ENCODE measurements at places on chromosomes 7 and 10. TPM values are rescaled to one million over a fixed set of nuclear protein-coding genes. Genes with fewer than 3 reads are reported as not detected.

TMEM140 gene
- polyA plus RNA-seq = 13.7 TPM

HYAL4 gene
- not detected for polyA plus RNA-seq

EEPD1 gene
- polyA plus RNA-seq = 11.8 TPM

TDRD1 gene
- 0.11 TPM for polyA plus RNA-seq

SCIN gene
- polyA plus RNA-seq = 0.73 TPM

EGFR gene
- polyA plus RNA-seq = 26.2 TPM

SLC13A1 gene
- not detected for polyA plus RNA-seq

CFAP58 gene
- polyA plus RNA-seq = not detected

APBB1IP gene
- 9.5 TPM for polyA plus RNA-seq

- DNase-seq = no peak
Observed at GRCh38 chr10:43960135-43960415, 311.4 kb upstream of the ZNF32 start.

GRCh38 chr7:125406111-125406510, 476.5 kb upstream of the POT1 start:
- no peak for DNase-seq

- no peak for DNase-seq
Observed at GRCh38 chr10:86204421-86205305, 161.9 kb downstream of the GRID1 start.

DNA sequence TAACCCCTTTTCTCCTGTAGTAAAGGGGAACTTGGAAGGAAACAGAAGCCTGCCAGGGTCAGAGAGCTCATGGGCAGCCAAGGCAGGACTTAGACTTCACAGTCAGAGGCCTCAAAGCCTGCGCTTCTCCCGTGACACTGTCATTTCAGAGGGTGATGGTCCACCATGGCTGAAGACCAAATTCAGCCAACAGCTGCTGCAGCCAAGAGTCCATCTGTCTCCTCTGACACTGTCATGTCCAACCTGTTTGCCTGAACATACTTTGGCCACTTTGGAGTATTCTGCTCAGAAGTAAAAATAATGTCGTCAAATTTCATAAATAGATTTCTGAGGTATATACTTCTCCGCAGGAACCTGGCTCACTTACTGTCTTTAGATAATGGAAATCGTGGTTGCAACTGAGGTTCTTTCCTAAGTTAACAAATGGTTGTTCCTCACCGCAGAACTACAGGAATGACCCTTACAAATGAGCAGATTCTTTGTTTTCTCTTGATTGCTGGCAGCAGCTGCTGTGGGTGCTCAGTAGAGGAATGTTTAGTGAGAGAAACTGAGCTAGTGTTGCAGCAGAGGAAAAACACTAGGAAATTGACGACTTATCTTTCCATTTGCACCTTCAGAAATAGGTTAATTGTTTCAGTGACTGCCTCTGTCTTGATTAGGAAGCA, 626.5 kb downstream of the SDK1 start:
- DNase-seq = peak; percentile 31

DNA sequence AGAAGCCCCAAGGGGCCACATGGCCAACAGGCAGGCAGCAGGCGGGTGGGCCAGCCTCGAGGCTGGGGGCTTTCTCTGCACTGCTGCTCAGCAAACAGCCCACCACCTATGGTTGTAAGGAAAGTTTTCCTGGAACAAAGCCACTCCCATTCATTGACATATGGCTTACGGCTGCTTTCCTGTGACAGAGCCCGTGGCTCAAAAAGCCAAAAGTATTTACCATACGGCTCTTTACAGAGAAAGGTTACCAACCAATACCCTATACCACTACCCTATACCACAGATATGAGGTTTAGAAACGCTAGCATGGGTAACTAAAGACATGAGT, 152.7 kb downstream of the MAD1L1 start:
- no peak for DNase-seq

DNA sequence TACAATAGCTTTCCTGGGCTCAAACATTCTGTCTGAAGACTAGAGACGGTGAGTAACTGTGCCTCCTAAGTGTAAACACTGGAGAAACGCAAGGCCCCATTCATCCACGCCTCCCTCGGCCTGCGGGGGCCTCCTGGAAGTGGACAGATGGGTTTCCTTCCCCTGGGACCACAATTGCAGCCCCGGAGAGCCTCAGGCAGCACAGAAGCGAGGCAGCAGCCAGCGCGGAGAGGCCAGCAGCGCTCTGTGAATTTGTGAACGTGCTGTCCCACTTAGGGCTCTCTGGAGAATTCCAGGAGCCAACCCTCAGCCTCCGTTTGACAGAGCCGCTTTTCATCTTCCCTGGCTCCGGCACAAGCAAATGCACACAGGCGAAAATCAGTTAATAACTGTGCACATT, 23.2 kb upstream of the CALN1 start:
- no peak for DNase-seq

GRCh38 chr10:128934492-128934891, 532.5 kb upstream of the MGMT start:
- no peak for DNase-seq

GRCh38 chr7:80107278-80107677, 27.4 kb upstream of the GNAI1 start:
- DNase-seq = no peak

DNA sequence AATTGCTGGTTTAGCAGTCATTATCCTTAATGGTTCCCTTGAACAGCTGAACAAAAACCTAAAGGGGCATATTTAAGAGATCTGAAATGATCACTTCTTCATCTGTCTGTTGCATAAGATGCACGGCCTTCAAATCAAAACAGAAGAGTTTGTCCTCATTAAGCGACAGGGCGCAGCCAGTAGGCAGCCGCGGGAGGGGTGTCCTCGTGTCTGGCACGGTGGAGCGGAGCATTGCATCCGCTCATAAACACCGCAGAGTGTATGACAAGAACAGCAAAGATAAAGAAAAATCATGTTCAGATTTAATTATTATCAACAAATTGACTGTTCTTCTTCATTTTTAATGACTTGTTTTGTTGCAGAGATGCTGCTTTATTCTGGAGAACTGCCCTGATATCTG, 255.6 kb upstream of the ADARB2 start:
- DNase-seq = no peak

DNA sequence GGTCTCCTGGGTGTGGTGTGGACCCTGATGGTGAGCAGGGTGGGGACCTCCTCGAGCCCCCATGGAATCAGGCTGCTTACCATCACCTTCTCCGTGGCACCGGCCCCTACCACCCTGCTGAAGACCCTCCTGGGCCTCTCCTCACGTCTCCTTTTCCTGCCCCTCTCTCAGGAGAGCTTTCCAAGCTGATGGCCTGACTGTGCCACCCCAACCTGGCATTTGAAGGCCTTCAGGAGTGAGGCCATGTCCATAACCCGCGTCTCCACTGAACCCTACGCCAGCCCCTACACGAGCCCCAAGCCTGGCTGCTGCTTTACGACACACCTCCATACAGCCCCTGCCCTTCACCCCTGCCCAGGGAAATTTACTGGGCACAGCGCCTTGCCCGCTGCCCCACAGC, 55.4 kb downstream of the ZRANB1 start:
- no peak for DNase-seq

GRCh38 chr10:133189726-133190125, 29.7 kb downstream of the KNDC1 start:
- DNase-seq = no peak

- DNase-seq = peak; percentile 12
Observed at GRCh38 chr10:87913156-87913921, 49.9 kb downstream of the PTEN start.

DNA sequence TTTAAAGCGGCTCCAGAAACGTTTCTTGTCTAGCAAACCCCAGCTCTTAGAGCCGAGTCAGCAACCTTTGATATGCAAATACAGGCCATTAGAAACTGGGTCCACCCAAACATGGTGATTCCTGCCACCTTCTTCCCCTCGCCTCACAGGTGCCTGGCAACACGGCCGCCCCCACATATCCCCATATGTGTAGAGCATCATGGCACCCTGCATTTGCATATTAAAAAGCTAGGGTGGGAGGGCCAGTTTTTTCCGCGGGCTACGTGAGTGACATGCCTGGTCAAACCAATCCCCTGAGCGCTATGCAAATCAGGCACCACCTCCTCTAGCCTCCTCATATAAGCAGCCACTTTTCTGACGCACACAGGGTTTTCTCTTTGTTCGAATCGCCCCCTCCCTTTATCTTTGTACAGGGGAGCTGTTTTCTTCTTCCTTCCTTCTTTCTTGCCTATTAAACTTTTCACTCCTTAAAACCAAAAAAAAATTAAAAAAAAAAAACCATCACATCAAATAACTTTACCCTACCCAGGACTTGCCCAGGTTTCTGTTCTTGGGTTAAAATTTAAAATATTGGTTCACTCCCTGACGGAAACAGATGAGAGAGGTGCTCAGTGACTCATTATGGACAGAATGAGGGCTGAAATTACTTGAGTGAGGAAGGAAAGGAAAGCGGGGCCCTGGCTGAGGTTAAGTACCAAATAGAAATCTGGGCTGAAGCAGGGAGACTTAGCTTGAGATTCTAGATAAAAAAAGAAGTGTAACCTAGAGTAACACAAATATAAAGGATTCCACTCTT, 59.8 kb downstream of the COA1 start:
- no peak for DNase-seq

DNA sequence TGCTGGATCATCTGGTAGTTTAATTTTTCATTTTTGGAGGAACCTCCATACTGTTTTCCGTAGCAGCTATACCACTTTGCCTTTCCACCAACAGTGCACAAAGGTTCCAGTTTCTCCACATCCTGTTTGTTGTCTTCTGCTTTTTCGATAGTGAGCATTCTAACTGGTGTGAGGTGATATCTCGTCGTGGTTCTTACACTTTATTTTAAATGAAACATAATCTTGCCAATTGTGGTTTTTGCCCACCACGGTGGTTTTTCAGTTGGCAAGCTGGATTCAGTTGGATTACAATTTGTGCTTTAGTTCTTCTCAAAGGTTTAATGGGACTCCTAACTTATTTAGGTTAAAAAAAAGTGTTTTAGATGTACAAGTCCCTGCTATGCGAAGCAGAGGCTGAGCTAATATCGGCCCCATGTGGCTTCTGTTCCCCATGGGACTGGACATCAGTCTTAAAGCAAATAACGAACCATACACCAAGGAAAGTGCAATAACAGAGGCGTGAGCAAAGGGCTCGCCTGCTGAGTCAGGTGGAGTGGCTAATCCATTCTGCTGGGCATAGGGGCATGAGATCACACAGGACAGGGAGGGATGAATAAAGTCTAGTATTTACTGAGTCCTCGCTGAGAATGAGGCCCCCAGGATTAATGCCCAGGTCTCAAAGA, 153.6 kb downstream of the AOAH start:
- no peak for DNase-seq

DNA sequence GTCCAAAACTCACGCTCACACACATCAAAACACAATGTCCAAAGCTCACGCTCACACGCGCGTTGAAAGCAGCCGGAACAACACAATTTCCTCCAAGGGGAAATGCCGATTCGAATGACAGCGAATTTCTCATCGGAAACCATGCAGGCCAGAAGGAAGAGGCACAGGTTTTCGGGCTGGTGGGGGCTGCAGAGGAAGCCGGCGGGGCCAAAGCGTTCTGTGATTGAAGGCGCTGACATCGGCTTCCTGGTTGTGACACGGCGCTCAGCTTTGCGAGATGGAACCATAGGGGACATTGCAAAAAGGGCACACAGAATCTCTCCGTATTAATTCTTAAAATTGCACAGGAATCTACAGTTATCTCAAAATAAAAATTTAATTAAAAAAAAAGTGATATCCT, 61.3 kb downstream of the FOXL3 start:
- DNase-seq = no peak

- no peak for DNase-seq
Observed at GRCh38 chr7:95311389-95311788, 12.9 kb downstream of the PON1 start.

GRCh38 chr10:106310596-106310995, 853.9 kb downstream of the SORCS1 start:
- DNase-seq = no peak

Data from muscle of arm (tissue), 14 donors.